ENCODE measurements at places on chromosomes 3 and 15.

DNA sequence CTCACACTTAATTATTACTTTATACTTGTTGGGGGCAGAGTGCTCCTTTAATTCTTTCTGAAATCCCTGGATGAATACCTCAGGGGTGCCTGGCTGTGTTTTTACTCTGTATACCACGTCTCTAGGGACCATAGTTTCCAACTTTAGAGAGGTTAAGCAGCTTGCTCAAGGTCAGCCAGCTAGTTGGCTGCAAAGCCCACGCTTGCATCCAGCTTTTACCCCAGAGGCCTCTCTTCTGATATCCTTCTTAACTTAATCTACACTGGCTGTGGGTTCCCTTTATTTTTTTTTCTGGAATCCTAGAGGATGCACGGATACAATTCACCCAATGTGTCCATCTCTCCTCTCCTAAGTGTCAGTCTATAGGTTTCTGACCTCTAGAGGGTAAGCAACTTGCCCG, 1.4 kb downstream of the PDZRN3 start:
- H3K4me1 ChIP-seq, result no peaks in the 10 kb centered on the region
- H3K36me3 ChIP-seq, result no peaks in the 10 kb centered on the region
- H3K27ac ChIP-seq, result no peak overlapping the region
- no peaks in the 10 kb centered on the region for H3K27me3 ChIP-seq
- H3K4me3 ChIP-seq, result no peak overlapping the region
- no peak for DNase-seq

- DNase-seq, result no peak
- peaks cover 24% of the 10 kb centered on the region for H3K27me3 ChIP-seq
- H3K27ac ChIP-seq, result no peak overlapping the region
- no peak overlapping the region for H3K4me3 ChIP-seq
- peaks cover 3% of the 10 kb centered on the region for H3K36me3 ChIP-seq
These were observed 19.5 kb upstream of the SNRPA1 start for GRCh38 chr15:101314336-101315125.

DNA sequence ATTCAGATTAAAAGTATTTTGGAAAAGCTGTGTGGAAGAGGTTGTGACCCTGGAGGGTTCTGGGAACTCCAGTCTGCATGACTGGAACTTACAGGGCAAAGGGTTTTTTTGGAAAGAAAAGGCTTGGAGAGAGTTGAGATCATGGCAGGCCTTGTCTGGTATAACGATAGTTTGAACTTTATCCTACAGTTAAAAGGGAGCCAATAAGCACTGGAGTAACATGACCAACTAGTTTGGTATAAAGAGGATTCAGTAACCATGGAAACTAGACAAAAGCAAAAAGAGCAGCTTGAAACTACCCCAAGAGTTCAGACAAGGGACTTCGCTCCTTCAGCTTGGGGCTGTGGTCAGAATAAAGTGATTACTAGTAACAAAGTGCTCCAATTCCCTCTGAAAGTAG, 151.2 kb upstream of the TMCO5A start:
- H3K36me3 ChIP-seq, result no peaks in the 10 kb centered on the region
- H3K4me3 ChIP-seq, result no peak overlapping the region
- H3K27ac ChIP-seq, result no peak overlapping the region
- no peaks in the 10 kb centered on the region for H3K27me3 ChIP-seq
- H3K4me1 ChIP-seq, result no peaks in the 10 kb centered on the region
- DNase-seq, result no peak

- H3K4me3 ChIP-seq, result no peak overlapping the region
- no peak overlapping the region for H3K27ac ChIP-seq
- H3K36me3 ChIP-seq, result no peaks in the 10 kb centered on the region
- DNase-seq, result no peak
These were observed 139.0 kb downstream of the RYR3 start for GRCh38 chr15:33449810-33450209.

DNA sequence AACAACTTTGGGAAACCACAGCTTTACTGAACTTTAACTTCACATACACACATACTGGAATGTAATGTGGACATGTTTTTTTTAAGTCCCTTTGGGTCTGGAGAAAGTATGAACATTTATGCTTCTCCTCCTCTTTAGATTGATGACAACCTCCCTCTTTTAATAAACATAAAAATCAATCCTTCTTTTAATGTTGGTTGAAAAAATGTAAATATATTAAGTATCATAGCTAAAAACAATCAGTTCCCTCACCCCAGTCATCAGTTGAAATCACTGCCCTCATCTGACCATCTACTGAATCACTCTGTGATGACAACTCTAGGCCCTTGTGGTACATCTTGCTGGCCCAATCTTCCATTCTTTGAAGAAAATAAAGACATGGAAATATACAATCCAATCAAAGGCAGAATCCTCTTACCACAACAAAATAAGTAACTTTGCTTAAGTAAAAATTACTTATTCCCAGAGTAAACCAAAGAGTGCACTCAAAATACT, 6.4 kb downstream of the AAGAB start:
- peaks cover 18% of the 10 kb centered on the region for H3K4me1 ChIP-seq
- no peak overlapping the region for H3K4me3 ChIP-seq
- H3K27ac ChIP-seq, result peak overlapping the region; percentile 53
- peaks cover 7% of the 10 kb centered on the region for H3K36me3 ChIP-seq
- DNase-seq, result no peak

GRCh38 chr3:64668582-64669510, 19.0 kb downstream of the ADAMTS9 start:
- no peaks in the 10 kb centered on the region for H3K36me3 ChIP-seq
- H3K27me3 ChIP-seq, result peaks cover 3% of the 10 kb centered on the region
- no peak for DNase-seq
- no peaks in the 10 kb centered on the region for H3K4me1 ChIP-seq

- H3K4me1 ChIP-seq, result no peaks in the 10 kb centered on the region
- H3K36me3 ChIP-seq, result no peaks in the 10 kb centered on the region
- no peak overlapping the region for H3K4me3 ChIP-seq
- peaks cover 1% of the 10 kb centered on the region for H3K27me3 ChIP-seq
- no peak overlapping the region for H3K27ac ChIP-seq
- DNase-seq, result no peak
These were observed 15.2 kb downstream of the DAZL start for GRCh38 chr3:16589867-16590624.

GRCh38 chr3:149152420-149152819, 23.0 kb downstream of the HPS3 start:
- no peak overlapping the region for H3K4me3 ChIP-seq
- peaks cover 29% of the 10 kb centered on the region for H3K36me3 ChIP-seq
- H3K4me1 ChIP-seq, result peaks cover 15% of the 10 kb centered on the region
- no peak for DNase-seq

DNA sequence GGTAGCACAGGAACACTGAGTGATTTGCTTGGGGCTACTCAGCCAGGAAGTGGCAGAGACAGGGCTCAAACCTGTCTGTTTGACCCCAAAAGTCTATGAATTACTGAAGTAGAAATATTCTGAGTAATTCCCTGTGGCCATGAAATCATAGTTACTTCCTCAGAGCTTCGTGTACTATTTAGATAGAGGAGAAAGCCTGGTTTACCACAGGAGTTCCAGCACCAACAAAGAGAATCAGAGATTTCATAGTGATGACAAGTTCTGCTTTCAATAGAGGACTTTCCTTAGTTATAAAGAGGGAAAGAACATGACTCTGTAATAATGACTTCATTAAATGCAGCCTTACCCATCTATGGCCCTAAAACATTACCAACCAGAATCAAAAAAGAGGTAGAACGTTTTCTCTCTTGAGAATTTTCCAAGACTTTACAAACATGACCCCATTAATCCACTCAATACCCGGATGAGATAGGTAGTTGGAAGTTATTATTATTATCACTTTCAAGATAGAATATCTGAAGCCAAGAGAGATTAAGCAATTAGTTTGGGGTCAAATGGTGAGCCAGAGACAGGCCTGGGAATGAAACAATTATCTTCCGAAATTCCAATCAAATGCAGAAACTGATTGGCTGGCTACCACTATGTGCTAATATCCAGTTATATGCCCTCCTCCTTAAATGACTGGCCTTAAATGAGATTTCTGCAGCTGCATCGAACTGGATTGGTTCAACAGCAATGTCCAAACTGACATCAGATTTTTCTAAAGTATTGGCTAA, 13.6 kb upstream of the WNT5A start:
- no peak overlapping the region for H3K4me3 ChIP-seq
- no peak for DNase-seq
- H3K36me3 ChIP-seq, result no peaks in the 10 kb centered on the region
- no peak overlapping the region for H3K27ac ChIP-seq
- no peaks in the 10 kb centered on the region for H3K4me1 ChIP-seq

- H3K36me3 ChIP-seq, result no peaks in the 10 kb centered on the region
- no peak overlapping the region for H3K4me3 ChIP-seq
- H3K4me1 ChIP-seq, result no peaks in the 10 kb centered on the region
- DNase-seq, result no peak
- no peak overlapping the region for H3K27ac ChIP-seq
- no peaks in the 10 kb centered on the region for H3K27me3 ChIP-seq
These were observed 10.7 kb upstream of the CNTN6 start for GRCh38 chr3:1082108-1082507.

GRCh38 chr3:13150624-13151023, 77.4 kb upstream of the IQSEC1 start:
- H3K4me3 ChIP-seq, result no peak overlapping the region
- no peak for DNase-seq
- peaks cover 3% of the 10 kb centered on the region for H3K27me3 ChIP-seq
- H3K27ac ChIP-seq, result no peak overlapping the region
- H3K4me1 ChIP-seq, result peaks cover 4% of the 10 kb centered on the region
- H3K36me3 ChIP-seq, result peaks cover 3% of the 10 kb centered on the region

DNA sequence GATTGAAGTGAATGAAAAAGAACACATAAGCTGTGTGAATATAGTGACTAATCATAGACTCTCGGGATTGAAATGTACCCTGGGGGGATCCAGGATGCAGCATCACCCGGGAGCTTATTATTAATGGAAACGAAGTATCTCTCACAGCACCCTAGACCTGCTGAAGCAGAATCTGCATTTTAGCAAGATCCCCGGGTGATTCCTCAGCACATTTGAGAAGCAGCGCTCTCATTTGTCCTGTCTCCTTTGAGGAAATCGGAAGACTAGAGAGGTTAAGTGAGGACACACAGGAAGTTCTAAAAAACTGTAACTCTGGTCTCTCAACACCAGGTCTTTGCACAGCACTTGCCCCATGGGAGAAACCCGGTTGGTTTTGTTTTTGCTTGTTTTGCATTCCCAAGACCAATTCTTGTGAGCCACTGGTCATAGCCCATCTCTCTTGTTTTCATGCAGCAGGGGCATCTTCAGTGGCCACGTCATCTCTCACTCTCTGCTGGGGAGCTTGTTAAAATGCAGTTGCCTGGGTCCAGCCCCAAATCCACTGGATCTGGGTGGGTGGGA, 30.2 kb downstream of the ZNF710 start:
- no peaks in the 10 kb centered on the region for H3K27me3 ChIP-seq
- H3K4me3 ChIP-seq, result peak overlapping the region; percentile 74
- no peak overlapping the region for H3K27ac ChIP-seq
- peaks cover 9% of the 10 kb centered on the region for H3K36me3 ChIP-seq
- no peak for DNase-seq

- no peak for DNase-seq
- H3K27ac ChIP-seq, result no peak overlapping the region
- H3K4me1 ChIP-seq, result no peaks in the 10 kb centered on the region
- H3K4me3 ChIP-seq, result no peak overlapping the region
- H3K36me3 ChIP-seq, result no peaks in the 10 kb centered on the region
These were observed 72.1 kb upstream of the FNDC3B start for GRCh38 chr3:171967137-171967783.

- no peaks in the 10 kb centered on the region for H3K4me1 ChIP-seq
- no peak overlapping the region for H3K4me3 ChIP-seq
- no peaks in the 10 kb centered on the region for H3K36me3 ChIP-seq
- no peaks in the 10 kb centered on the region for H3K27me3 ChIP-seq
- no peak for DNase-seq
- H3K27ac ChIP-seq, result no peak overlapping the region
These were observed 35.3 kb upstream of the KY start for GRCh38 chr3:134685929-134686802.

- DNase-seq, result no peak
- H3K4me3 ChIP-seq, result no peak overlapping the region
- no peak overlapping the region for H3K27ac ChIP-seq
- H3K27me3 ChIP-seq, result no peaks in the 10 kb centered on the region
These were observed 17.1 kb upstream of the TASOR start for GRCh38 chr3:56700151-56700550.

DNA sequence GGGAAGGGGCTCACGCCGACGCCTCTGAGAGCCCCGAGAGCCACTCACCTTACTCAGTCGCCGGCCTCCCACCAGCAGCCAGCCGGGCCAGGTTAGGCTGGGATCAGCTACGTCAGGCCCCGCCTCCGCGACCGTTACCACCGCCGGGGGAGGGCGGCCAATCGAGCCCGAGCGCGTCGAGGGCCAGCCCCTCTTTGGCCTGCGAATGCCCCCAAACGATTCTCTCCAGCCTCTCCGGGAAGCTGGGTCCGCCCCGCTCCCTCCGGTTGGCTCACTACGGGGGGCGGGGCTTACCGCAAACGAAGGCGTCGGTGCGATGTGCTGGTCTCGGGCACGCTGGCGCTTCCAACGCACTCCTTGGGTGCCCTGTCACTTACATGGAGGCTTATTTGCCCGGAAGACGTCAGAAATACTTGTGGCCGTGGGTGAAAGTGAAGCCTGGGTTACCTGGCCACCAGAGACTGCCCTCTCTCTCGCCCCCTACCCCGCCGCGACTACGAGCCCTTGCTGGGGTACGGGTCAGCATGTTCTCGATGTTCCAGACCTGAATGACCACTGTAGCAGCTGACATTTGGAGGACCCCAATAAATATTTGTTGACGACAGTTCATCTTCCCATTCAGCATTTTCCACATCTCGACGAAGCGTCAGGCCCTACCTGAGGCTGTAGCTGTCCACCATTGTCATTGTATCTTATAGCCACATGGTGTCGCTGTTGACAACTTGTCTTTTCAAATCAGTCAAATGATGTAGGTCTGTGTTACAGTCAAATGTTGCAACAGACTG, at the start of gene CEP70:
CEP70 (minus strand) TSS at position 111 of the 785 bp plus-strand sequence. CDS start 21,333 bp downstream, outside the sequence.
- H3K36me3 ChIP-seq, result no peaks in the 10 kb centered on the region
- H3K4me1 ChIP-seq, result no peaks in the 10 kb centered on the region
- H3K4me3 ChIP-seq, result peak within 1 kb of the TSS; percentile 97
- H3K27ac ChIP-seq, result peak within 1 kb of the TSS; percentile 96

- no peak overlapping the region for H3K4me3 ChIP-seq
- no peak for DNase-seq
- H3K27ac ChIP-seq, result no peak overlapping the region
- H3K4me1 ChIP-seq, result no peaks in the 10 kb centered on the region
These were observed 269.5 kb upstream of the GBE1 start for GRCh38 chr3:82030916-82031315.

- H3K27ac ChIP-seq, result peak overlapping the region; percentile 93
- H3K36me3 ChIP-seq, result no peaks in the 10 kb centered on the region
- H3K4me1 ChIP-seq, result peaks cover 11% of the 10 kb centered on the region
- peaks cover 3% of the 10 kb centered on the region for H3K27me3 ChIP-seq
- DNase-seq, result no peak
- H3K4me3 ChIP-seq, result peak overlapping the region; percentile 54
These were observed 149.6 kb downstream of the OPA1 start for GRCh38 chr3:193742628-193743027.

All from memory B cell (primary cell).